ENCODE measurements at places on chromosomes 11 and 22.

- no peak for DNase-seq
Measured at GRCh38 chr11:68904248-68904847, 657 bp downstream of the IGHMBP2 start.

- DNase-seq = no peak
Measured at GRCh38 chr22:49035818-49036457, 791.7 kb downstream of the BRD1 start.

DNA sequence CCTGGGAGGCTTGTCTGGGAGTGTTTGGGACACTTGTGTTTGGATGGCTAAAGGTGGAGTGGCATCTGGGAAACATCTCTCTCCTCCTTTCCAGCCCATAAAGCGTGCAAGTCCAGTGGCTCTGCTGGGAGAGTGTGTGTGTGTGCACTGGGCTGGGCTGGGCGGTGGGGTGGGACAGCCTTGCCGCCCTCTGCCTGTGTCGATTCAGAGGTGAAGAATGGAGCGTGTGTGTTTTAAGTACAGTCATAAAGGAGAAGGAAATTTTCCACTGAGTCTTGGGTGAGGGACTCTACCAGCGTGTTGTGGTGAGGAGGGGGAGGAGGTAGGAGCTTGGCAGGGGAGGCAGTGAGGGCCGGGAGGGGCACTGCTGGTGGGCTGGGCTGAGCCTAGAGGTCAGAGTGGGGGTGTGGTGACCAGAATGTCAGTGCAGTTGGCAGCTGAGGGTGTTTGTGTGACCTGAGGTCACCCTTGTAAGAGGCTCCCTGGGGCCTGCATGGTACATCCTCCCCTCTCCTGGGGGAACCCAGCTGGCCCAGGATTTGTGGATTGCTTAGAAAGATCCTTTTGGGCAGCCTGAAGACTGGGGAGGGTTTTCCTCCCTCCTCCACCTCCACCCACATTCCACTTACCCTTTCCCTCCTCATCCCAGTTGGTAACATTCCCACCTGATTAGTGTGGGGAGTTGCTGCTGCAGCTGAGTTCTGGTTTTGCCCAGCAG is 1.7 kb downstream of the TIMP3 start:
- DNase-seq = no peak

- no peak for DNase-seq
Measured at GRCh38 chr22:50201191-50202129, 649 bp downstream of the SELENOO start.

DNA sequence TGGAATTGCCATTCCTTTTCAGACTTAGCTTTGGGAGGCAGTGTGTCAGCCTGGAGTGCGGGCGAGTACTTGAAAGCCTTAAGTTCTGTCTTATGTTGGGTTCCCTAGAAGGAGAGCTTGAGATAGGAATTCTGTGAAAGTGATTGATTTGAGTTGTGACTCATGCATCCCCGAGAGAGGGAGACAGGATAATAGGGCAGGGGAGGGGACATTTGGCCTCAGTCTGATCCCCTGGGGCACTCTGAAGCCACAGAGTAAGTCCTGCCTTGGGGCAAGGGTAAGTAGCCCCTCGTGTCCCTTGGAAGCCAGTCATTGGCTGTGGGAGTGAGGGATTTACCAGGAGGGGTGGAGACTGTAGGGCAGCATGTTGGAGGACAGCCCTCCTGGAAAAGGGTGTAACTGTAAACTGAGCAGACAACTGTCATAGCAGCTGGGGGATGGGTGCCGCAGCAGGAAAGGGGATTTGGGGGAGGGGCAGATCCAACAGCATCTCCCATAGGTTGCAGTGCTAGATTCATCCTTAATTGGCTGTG is 44.0 kb downstream of the KIAA1671 start:
- no peak for DNase-seq

DNA sequence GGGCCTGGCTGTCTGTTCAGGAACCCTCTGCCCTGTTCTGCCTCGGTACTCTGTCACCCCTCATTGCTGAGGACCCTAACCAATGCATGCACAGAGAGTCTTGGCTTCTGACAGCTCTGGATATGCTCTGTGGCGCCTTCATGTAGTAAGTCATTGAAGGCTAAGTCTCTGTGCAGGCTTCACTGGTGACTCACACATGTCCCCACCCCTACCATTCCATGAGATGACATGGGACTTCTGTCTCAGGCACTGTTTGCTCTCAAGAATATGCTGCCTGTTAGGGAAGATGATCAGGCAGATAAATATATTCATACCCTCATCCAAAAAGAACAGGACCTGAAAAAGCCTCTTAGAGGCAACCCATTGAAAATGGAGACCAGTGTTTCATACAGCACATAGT is 43.6 kb upstream of the HORMAD2 start:
- DNase-seq = no peak

- no peak for DNase-seq
Measured at GRCh38 chr11:19713196-19714021, 772 bp downstream of the NAV2 start.

DNA sequence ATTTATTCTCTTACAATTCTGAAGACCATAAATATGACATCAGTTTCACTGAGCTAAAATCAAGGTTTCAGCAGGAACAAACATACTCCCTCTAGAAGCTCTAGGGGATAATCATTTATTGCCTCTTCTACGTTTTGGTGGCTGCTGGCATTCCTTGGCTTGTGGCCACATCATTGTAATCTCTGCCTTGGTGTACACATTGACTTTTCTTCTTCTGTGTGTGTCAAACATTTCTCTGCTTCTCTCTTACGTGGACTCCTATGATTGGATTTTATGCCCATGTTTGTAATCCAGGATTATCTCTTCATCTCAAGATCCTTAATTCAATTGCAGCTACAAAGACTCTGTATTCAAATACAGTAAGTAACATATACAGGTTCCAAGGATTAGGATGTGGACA is 30.4 kb upstream of the MMP20 start:
- no peak for DNase-seq

- no peak for DNase-seq
Measured at GRCh38 chr11:75776546-75776945, 8.0 kb downstream of the DGAT2 start.

DNA sequence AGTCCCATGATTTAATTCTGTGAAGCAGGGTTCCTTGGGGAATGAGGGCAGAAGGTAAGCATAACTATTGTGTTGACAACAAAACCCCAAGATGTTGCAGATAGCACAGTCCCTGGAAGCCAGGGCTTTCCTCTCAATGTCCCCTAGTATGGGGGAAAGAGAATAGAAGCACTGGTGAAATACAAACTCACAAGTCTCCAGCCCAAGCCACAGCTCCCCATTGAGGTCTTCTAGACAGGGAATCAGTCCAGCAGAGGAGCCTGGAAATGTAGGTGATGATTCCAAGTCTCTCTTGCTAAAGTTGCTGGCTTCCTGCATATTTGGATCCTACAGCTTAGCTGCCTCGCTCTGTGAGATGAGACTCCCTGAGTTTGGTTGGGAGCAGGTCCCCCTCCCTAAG is 31.7 kb upstream of the DRD2 start:
- no peak for DNase-seq

- DNase-seq = no peak
Measured at GRCh38 chr22:31243339-31244045, 31.4 kb downstream of the LIMK2 start.

DNA sequence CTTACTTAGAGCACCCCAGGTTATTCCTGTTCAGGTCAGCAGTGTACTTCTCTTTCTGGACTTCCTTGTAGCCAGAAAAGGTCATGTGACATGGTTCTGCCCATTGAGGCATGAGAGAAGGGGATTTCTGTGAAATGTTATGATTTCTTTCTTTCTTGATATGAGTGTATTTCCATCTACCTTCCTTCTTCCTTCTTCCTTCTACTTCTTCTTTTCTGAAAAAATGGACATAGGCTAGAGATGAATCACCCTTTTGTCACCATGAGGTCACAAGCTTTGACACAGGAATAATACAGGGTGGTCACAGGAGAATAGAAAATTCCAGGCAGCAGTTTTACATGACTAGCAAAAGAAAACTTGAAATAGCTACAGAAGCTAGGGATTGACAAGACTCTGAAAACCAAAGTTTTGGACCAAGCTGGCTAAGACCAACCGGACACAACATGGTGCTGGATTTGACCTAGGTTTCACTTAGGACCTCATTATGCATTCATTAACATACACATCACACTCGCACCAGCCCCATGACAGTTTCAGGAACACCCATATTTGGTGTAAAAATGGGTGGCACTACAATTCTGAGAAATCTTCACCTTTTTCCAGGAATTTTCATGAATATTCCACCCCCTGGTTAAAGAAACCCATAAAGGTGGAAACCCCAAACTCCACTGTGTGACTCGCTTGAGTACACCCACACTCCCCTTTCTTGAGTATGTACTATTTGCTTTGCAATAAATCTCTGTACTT is 21.2 kb upstream of the MAP6 start:
- DNase-seq = no peak

- DNase-seq = no peak
Measured at GRCh38 chr22:35381424-35382009, 621 bp downstream of the HMOX1 start.

DNA sequence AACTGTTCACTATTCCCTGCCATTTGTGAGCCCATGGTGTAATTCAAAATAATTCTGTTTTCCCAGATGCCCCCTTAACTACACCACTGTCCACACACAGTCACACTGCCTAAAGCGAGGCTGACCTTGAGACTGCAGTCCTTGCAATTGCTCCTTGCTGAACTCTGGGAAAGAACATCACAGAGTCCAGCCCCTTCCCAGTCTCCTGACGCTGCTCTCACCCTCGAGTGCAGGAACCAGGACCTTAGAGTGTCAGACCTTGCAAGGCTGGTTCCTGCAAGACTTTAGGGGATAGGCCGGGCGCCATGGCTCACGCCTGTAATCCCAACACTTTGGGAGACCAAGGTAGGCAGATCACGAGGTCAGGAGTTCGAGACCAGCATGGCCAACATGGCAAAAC is 33.6 kb downstream of the AHNAK start:
- DNase-seq = no peak

- no peak for DNase-seq
Measured at GRCh38 chr11:78748918-78749690, 174.4 kb upstream of the NARS2 start.

GRCh38 chr11:125423247-125423849 is 72.7 kb downstream of the FEZ1 start:
- no peak for DNase-seq

GRCh38 chr22:33057363-33057995 is 702 bp downstream of the SYN3 start:
- DNase-seq = no peak

GRCh38 chr22:35135165-35135564 is 69.2 kb downstream of the ISX start:
- no peak for DNase-seq

DNA sequence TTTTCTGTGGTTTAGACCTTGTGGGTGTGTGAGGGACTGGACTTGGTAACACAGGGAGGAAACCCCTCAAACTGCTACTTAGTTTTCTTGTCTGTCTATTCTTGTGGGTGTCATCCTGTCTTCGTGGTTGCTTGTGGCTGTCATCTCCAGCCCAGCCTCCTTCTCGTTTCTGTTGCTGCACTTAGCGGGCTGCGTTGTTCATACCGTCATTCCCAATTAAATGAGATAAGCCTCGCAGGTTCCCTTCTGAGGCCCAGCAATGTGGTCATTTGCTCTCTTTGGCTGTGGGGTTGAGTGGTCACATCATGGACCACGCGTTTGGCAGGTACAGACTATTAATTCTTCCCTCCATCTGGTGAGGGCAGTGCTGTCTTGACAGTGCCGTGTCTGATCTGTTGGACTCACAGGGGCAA is 18.8 kb downstream of the PANX1 start:
- no peak for DNase-seq

DNA sequence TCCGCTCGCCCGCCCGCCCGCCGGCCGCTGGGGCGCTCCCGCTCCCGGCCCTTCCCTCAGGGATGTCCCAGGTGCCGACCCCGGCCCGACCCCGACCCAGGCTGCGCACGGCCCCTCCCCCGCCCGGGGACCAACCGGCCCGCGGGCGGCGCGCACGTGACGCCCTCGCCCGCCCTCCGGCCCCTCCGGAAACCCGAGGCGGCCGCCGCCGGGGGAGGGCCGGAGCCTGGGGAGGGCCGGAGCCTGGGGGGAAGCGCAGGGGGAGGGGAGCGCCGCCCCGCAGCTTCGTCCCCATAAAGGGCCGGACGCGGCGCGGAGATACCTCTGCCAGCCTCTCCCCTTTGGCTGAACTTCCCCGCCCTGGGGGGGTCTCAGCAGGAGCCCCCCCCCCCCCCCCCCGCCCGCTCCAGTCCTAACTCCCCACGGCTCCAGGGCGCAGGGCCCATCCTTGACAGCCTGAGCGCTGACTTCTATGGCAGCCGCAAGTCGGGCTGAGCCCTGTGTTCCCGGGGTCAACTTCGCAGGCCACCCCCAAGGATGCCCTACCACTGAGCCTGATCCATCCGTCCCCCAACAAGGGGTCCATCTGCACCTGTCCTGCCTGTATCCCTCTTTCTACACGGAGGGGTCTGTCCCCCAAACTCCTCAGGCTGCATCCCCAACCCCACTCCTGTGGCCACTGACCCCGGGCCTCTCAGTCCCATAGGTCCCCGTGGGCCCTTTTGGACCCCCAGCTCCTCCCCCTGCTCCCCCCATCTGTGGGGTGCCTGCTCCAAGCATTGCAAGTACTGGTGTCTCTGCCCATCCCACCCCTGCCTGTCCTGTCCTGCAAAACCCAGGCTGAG is at the start of gene MAPK12:
Gene MAPK12, minus strand, starts transcription at position 69 of the 845 bp plus-strand sequence. CDS start 174 bp downstream, outside the sequence.
- DNase-seq = no peak

GRCh38 chr11:133243832-133244231 is 288.5 kb downstream of the OPCML start:
- no peak for DNase-seq

GRCh38 chr11:19921976-19922688 is 209.5 kb downstream of the NAV2 start:
- DNase-seq = no peak

DNA sequence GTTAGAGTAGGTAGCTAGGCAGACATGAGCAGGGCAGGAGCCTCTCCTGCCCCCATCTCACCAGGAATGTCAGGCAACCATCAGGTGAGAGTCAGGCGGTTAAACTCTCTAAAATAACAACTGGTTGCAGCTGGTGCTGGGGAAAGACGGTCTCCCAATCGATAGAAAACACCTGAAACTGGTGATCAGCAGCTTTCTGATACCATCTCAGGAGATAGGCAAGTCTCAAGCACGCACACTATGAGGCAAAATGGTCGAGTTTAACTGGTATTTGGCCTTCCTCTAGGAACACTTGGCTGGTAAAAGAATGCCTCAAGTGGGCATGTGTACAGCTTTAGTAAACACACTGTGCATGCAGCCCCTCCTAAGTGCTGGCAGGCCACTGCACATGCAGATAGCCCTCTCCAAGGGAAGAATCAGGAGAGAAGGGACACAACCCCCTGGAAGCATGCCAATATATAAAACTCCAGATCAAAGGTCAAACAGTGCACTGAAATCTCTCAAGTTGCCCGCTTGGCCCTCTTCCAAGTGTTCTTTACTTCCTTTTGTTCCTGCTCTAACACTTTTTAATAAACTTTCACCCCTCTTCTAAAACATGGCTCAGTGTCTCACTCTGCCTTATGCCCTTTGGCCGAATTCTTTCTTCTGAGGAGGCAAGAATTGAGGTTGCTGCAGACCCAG is 88.7 kb downstream of the USP35 start:
- DNase-seq = no peak

DNA sequence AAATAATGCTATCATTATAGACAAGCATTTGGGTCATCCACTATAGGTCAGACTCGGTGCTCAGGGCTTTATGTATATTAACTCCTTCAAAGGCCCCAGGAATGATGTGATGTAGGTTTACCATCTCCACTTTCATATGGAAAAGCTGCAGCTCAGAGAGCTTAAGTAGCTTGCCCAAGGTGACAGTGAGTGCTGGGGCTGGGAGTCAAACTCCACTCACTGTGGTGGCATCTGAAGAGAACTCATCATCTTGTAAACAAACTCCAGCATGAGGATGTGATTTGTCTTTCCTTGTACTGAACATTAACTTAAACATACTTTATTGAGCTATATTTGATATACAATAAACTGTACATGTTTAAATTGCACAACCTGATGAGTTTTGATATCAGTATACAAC is 25.4 kb downstream of the TENM4 start:
- DNase-seq = no peak

Data from type B pancreatic cell (in vitro differentiated cells).